ENCODE measurements at places on chromosomes 12 and 14.
A peak's percentile ranks its signal among the peaks of the same experiment; 100 is the strongest.

- no peak for DNase-seq
Measured at GRCh38 chr12:120847814-120848213, 56.3 kb downstream of the SPPL3 start.

GRCh38 chr14:75634848-75635247, 25.8 kb downstream of the ERG28 start:
- DNase-seq = no peak

DNA sequence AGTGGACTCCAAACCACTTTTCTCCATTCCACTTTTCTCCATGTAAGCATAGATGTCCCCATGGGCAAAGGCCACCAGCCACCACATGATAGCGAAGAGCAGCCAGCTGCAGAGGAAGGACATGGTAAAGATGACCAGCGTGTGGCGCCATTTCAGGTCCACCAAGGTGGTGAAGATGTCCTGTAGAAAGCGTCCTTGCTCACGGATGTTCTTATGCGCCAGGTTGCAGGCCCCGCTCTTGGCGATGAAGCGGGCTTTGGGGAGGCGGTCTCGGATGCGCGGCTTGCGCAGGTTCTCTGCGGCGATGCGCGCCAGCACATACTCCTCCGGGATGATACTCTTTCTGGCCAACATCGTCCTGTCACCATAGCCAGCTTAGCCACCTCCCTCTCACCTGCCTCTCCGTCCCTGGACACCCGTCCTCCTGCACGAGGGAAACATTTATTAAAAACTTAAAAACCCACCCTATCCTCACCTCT, 1.2 kb downstream of the KCNJ8 start:
- DNase-seq = no peak

DNA sequence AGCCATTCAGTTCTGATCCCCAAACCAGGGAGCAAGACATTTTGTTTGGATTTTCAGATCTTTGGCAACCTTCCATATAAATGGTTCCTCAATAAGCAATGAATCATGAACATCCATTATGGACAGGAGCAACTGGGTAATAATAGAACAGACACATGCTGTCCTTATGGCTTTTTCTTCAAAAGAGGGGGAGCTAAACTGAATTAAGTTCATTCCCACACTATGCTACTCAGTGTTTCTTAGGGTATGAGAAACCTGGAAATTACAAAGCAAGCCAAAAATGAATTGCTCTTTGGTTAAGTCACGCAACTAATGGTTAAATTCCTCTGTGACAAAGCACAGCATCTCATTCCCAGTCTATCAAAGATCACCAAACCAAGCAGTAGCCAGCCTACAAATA, 51.0 kb downstream of the PTGER2 start:
- DNase-seq = no peak

DNA sequence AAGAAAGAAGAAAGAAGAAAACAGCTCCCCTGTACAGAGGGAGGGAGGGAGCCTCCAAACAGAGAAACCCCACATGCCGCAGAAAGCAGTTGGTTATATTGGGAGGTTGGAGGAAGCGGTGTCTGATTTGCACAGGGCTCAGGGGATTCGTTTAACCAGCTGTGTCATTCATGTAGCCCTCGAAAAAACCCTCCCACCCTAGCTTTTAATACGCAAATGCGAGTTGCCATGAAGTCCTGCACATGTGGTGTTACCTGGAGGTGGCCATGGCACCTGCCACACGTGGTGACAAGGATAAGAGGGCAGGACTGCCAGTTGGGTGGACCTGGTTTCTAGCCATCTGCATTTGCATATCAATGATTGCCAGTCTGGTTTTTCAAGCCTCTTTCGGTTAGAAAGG, 40.9 kb downstream of the TMEM30B start:
- no peak for DNase-seq

DNA sequence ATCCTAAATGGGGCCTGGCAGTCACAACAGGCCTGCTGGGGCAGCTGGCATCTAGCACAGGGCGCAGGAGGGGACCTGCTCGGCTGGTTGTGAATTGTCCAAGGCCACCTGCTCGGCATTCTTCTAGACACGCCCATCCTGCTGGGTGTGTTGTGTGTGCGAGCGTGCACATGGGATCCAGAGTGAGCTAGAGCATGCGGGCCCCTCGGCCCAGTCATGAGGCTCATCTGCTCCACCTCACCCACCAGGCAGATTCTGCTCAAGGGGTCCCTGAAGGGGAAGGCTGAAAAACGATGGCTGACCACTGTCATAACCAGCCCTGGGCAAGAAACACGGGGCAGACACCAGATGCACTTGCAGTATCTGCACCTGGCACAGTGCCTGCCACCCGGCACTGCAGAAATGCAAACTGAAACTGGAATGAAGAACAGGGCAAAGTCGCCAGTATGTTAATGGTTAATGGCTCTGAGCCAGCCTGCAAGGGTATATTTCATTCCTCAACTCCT, 31.8 kb downstream of the MAX start:
- DNase-seq = peak; percentile 24

DNA sequence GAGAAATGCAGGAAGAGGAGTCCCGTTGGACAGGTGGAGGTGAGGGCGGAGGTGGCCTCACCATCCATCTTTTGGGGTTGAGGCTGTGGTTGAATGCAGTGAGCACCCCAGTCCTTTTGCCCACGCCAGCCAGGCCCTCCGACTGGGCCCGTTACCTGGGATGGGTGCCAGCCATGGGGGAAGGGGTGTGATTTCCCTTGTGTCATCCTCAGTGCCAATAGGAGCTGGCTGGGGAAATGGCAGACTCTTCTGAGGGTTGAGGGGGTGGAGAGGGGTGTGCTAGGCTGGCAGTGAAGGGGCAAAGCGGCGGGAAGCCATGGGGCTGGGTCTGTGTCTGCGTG, 9.6 kb downstream of the KCNH3 start:
- no peak for DNase-seq

DNA sequence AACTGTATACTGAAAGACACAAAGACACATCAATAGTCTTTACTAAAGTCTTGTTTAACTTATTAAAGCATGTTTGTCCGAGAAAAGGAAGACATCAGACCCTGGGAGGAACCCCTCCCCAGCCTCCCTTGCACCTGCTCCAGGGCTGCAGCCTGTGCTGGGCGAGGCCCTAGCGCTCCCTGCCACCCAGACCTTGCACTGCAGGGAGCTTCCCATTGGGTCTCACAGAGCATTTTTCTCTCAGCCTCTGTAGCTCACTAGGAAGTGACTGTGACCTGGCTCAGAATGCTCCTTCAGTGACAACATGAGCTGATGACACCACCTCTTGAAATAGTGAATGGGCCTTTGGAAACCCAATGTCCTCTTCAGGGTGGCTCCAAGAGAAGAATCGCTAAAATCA, 461.2 kb downstream of the TMEM121 start:
- DNase-seq = no peak

GRCh38 chr12:109329686-109330085, 18.0 kb upstream of the MYO1H start:
- no peak for DNase-seq

- DNase-seq = no peak
Measured at GRCh38 chr14:55869397-55870049, 248.7 kb upstream of the PELI2 start.

DNA sequence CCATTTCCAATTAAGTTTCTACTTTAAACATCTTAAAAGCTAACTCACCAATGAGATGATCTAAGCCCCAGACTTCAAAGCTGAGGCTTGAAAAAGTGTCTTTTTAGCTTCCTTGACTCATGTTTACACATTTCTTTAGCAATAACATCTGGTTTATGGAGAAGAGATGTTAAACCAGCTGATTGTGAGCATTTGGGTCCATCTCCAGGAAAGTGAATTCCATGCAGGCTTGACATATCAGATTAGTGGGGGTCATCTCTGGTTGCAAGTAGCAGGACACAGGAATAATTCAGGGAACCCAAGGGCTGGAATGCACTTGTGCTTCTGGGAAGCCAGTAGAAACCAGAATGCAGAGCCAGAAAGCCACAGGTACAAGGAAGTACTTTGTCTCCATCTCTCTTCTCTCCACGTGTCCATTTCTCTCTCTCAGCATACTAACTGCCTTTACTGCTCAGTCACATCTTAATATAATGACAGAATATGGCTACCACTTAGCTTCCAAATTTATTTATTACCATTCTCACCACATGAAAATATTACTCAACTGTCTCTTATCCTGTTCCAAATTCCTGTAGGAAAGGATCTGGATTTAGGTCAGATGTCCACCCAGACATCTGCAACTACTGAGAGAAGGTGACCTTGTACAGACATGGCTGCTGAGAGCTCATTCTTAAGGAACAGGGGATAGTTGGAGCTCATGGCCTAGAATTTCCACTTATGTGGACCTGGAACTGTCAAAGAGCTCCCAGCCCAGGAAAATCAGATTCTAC, 104.4 kb downstream of the SCN8A start:
- no peak for DNase-seq

GRCh38 chr12:51210690-51211395, 7.0 kb downstream of the POU6F1 start:
- no peak for DNase-seq

DNA sequence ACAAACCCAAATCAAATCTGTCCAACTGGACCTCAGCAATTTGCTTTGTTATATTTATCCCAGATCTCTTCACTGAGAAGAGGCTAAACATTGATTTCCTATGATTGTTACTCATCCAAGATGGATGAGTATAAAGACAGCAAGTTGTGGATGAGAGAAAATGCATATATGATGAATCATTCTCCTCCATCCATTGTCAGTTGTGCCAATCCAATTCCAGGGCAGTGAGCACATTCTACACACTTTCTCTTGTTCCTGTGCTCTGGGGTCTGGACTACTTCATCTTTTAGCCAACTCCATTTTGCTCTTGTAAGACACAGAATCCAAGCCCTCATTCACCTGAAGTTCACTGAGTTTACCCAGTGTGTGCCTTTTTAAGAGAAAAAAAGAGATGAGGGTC, 105.7 kb downstream of the GCH1 start:
- no peak for DNase-seq

- no peak for DNase-seq
Measured at GRCh38 chr12:13713556-13714410, 267.6 kb downstream of the GRIN2B start.

DNA sequence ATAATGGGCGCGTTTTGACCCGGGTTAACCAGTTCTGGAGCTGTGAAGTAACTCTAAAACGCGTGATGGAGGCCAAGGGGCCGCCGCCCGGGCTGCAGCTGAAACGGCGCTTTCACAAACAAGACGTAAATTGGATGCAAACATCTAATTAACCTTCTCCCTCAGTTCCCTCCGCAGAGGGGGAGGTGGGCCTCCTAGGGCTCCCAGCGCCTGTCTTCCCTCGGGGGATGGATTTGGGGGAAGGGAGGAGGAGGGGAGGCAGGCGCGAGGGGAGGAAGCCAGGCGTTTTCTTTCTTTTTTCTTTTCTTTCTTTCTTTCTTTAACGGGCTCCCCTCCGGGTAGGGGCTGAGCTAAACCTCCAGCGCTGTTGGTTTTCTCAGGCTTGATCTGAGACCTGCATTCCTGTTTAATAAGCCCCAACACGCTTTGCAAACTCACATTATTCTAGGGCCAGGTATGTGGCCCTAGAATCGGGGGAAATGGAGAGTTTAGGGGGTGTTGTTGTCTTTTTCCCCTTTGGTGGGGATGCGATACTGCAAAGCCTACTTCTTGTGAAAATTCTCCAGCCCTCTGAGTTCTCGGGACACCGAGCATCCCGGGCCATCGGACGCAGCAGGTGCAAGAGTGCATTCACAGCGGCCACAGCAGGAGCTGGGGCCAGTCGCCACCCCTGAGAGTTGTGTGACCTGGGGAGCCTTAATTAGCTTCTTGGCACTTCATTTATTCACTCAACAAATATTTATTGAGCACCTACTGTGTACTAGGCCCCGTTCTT, 43.6 kb upstream of the LHX5 start:
- DNase-seq = no peak

- no peak for DNase-seq
Measured at GRCh38 chr14:63524537-63525155, 18.5 kb downstream of the PPP2R5E start.

DNA sequence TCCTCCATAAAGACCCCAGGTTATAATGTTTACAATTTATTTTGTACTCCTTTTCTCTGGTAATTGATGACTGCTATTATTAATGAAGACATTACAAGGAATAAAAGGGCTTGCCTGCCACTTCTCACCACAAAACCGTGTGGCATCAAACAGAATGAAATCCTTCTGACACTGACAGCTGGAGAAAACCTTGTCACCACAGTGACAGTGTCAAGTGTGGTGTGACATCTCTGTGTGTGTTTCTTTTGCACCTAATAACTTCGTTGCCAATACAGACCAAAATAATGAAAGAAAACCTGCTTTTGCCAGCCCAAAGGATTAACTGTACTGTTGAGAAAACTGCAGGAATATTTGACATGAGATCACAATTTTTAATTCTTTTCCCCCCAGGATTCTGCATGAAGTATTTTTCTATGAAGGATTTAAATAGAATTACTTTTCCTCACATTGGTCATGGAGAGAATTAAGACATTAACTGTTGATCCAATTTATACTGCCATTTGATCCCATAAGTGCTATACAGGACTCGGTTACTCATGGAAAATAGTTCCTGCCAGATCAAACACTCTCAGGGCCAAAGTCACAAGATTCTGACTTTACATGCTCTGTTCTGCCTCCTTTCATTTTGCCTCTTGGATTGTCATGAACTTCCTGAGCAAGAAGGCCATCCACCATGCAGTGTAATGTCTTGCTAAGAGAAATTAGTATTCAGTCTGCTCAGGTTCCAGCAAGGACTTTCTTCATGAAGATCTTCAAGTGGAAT, 60.4 kb upstream of the IFNG-AS1 start:
- DNase-seq = no peak

DNA sequence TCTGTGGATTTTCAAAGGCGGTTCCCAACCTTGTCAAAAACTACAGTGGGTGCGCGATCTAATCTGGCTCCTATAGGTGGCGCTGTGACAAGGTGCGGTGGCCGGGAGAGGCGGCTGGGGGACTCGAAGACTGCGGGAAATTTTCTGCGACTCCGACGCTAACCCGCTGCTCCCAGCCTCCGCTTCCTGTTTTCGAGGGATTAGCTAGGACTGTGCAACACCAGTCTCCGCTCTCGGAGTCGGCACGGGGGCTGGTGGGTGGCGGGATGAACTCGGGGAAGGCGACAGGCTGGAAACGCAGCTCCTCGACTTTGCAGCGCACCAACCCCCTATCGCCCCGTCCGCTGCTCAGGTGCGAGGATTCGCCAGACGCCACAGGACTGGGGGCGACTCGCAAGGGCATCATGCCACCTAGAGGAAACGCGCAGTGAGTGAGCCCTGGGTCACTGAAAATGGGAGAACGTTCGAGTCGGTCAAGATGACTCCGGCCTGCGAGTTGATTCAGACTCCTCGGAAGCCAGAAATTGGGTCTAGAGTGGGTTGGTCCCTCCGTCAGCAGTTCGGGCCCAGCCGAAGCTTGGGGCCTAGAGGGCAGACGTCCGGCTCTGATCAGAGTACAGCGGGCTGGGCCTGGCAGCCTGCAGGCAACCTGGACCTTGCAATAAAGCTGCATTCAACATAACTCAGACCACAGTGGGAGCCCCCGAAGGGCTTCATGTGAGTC, 5.5 kb upstream of the PAX9 start:
- no peak for DNase-seq

DNA sequence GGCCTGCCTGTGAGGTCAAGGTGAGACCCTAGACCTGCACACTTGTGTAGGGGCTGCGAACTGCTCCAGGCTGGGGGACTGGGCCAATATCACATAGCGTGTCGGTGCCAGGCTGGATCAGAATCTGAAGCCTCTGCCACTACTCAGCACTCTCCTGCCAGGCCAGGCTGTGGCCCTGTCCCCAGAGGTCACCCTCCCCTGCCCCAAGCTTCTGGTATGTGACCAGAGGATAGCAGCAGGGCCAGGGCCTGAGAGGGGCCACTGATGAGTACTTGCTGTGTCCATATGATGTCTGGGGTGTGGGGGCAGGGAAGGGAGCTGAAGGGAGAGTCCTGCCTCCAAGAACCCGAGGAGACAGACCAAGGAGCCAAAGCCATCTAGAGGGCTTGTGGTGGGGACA, 17.8 kb downstream of the ARL6IP4 start:
- DNase-seq = no peak

- DNase-seq = no peak
Measured at GRCh38 chr14:61153914-61154545, 127.1 kb downstream of the TMEM30B start.

All from right lung (tissue), 10 donors.